ENCODE measurements at places on chromosomes 16 and 17. TPM values are rescaled to one million over a fixed set of nuclear protein-coding genes. Genes with fewer than 3 reads are reported as not detected.

Gene TSEN54
- 20.4 TPM for total RNA-seq

Gene CCL14
- 20.7 TPM for total RNA-seq

DNA sequence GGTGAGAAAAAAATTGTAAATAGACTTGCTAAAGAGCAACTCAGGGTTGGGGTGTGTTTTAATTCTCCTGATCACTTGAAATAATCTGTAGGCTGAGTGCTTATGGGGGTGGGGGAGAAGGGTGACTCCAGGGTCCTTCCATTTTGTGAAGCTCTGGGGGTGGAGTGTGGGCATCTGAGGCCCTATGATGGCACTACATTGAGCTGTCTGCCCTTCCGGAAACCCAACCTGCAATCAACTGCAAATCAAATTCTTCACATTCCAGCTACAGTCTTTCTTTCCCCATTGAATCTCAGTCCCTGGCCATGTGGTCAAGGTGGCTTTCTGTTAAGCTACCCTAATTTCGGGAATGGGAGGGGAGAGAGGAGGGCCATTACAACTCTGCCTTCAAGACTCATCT lies 6.0 kb upstream of the CDC6 start:
- DNase-seq = no peak

GRCh38 chr17:50356418-50356817 lies 10.5 kb downstream of the XYLT2 start:
- DNase-seq = no peak

Gene PMFBP1
- 0.62 TPM for total RNA-seq

DNA sequence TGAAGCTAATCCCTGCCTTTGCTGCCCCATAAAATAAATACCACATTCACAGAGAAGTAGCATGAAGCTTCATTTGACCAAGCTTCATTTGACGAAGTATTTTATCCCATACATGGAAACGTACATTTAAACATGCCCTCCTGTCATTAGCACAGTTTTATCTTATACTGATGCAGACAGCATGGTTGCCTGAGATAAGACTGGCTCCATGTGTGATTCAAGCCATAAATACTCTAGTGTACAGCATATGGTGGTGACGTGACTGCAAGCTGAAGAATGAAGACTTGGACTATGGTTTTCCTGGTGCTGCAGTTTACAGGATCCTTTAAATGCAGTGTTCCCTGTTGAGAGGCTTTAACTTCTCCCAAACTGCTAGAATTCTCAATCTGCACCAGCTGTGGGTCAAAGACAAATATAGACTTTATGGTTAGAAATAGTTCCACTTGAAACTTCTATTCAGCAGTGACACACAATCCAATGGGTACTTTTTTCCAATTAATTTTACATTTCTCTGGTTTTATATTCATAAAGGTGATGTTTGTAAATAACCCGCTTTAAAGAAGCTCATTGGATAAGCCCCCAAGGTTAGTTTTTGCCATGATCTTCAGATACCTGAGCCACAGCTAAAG lies 64.9 kb downstream of the CYB561 start:
- DNase-seq = no peak

DNA sequence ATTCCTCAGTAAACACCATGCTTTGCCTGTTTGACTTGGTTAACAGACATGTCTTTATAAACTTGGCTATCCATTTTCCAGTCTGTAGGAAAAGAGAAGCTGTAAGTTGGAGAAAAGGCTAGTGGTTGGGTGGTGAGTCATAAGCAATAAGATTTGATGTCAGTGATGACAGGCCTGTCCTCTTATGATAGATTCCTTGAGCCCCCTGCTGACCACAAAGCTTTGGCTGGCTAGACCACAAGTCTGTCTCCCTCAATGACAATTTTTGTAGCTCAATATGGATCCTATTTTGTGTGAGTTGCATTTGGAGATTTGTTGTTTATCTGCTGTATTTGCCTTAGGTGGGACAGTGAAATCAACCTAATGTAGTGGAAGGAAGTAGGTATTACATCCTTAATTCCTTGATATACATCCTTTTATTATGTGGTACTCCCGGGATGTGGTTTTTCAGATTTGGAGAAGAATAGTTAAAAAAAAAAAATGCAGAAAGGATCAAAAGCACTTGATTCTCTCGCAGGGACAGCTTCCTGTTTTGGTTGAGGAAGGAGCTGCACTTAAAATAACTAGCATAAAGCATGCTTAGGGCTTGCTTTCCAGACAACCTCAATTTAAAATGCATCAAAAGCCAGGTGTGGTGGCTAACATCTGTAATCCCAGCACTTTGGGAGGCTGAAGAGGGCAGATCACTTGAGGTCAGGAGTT lies 67.4 kb downstream of the SIAH1 start:
- DNase-seq = no peak

DNA sequence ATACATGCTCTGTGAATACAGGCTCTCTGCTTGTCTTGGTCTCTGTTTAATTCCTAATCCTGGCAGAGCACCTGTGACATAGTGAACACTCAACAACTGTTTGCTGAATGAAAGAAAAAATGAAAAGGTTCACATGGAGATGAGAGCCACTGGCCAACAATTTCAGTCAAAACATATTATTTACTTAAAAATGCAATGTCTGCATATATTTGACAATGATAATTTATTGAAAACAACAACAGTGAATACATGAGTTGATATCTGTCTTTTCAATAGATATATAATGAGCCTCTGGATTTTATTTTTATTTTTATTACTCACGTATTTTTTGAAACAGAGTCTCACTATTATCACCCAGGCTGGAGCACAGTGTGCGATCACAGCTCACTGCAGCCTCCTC lies 136.6 kb downstream of the CDH13 start:
- DNase-seq = no peak

DNA sequence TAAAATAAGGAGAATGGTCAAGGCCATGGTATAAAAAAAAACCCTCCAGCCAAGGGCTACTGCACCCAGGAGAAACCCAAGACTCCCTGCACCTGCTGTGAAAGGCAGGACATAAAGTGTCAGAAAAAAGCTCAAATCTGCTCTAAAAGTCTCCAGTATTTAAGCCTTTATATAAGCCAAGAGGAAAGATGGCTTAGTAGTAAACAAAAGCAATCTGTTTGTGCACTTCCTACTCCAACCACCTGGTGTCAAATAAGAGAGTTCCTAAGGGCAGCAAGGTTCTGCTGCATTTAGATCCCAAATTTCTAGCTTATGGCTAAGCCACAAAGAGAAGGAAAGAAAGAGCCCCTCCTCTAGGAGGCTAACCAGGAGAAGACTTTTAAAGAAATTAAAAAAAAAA lies 20.6 kb downstream of the ACSM1 start:
- DNase-seq = no peak

Gene ARHGAP44
- 39.0 TPM for total RNA-seq

DNA sequence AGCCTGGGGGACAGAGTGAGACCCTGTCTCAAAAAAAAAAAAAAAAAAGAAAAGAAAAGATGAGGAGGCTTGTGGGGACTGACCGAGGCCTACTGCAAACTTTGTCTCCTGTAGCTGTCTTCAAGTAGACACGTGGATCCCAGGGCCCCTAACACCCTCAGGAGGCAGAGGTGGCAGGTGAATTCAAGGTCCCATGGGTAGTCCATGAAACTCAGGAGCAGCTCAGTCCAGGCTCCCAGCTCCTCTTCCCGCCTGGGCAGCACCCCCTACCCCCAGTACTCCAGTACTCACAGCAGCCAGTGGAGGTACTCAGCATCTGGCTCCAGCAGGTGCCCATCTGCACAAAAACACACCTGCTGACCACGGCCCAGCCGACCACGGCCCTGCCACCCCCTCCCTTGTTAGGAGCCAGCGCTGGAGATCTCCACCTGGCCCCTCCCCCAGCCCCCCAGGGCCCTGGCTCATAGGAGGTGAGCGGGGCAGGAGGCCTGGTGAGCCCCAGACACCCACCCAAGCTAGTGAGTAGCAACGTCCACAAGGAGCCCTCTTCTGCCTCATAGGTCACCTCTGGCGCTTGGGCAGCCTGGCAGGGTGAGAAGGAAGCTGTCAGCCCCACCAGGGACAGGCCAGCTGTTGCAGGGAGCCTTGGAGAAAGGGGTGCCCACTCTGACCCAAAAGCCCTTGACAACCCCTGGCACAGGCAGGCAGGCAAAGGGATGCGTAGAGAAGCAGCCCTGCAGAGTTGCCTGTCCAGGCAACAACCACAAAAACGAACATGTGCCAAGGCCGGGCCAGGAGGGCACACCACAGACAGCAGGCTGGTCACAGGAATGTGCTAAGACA lies 3.8 kb downstream of the MRPL38 start:
- no peak for DNase-seq

DNA sequence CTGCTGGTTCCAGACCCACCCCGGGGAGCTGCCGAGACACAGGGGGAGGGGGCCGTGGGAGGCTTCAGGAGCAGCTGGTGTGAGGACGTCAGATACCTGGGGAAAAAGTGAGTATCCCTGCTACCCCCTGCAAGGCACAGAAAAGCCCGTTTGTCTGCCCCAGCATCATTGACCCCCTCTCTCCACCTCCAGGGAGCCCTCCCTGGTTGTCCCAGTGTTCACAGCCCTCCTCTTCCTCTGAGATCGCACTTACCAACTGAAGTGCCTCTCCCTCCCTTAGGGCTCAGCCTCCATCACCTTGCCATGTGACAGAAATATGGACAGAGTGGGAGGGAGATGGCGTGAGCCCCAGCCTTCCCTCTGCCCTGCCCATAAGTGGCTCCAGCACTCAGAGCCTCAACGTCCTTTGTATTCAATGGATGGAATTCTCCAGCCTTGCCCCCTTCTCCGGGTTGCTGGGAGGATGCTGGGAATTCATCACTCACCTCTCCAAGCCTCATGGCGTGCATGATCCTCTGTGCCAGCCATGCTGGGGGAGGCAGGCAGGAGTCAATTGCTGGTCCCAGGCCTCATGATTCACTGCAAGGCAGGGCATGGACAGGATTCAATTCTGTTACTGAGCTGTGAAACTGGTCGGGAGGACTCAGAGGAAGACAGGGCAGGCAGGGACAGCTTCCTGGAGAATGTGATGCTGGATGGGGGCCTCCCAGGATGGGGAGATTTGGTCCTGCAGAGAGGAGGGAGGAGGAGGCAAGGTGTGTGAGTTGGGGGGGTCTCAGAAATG lies 14.6 kb downstream of the SPNS3 start:
- DNase-seq = no peak

- no peak for DNase-seq
Measured at GRCh38 chr17:35313875-35314409, 59.5 kb downstream of the SLFN11 start.

Gene LHX1
- total RNA-seq = not detected

Gene TRIM72
- total RNA-seq = 0.06 TPM
